Upper lobe of right lung (tissue), 1 donor: ENCODE measurements at places on chromosomes 6 and 20.

DNA sequence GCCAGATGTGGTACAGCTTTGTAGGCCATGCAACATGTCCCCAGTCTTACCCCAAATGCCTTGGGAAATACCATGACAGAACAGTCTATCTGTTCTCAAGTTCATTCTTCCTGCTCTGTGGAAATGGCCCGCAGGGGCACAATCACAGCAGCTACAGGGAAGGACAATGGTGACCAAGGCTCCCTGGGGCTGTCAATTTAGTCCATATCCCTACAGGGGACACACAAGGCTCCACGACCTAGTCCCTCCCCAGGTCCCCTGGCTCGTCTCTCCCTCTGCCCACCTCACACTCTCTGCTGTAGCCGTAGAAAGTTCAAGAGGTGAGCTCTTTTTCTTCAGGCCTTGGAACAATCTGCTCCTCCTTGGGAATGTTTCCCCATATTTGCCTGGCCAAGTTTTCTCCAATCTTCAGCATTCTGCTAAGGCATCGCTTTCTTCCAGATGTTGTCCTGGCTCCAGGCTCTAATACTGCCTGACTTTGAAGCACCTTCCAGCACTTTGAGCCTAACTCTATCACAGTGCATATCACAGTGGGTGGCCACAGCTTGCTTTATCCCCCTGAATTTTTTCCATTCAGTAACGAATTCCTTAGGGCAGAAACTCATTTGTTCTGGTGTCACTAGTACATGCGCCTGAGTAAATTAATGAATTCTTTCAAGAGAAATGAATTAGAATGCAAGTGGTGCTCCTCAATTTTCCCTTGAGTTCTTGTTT, 92.6 kb downstream of the MAP3K7 start:
- H3K4me3 ChIP-seq = no peak overlapping the region
- DNase-seq = no peak
- H3K36me3 ChIP-seq = no peaks in the 10 kb centered on the region

DNA sequence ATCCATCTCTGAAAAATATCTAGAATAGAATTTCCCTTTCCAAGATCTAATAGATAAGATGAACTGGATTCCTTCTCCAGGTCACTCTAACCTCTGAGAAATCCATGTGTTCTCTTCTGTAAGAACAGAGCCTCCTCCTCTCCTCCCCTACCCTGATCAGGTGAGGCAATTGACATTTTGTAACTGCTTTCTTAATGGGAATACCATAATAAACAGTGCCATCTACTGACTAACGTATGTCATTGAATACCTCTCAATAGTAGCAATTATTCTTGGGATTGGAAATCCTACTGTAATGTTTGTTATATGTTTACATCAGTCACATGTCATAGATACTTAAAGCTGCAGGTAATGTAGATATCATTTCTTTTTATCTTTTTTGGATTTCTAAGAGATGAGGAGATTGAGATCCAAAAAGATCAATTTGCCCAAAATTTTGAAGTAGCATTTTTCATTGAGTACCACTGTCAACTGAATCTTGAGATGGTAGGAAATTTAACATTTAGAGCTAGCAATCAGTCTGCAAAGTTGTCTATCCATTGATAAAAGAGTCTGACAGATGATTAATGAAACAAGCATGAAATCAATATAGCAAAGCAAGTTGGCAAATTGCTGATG, 365.8 kb upstream of the HSF2 start:
- no peak overlapping the region for H3K4me3 ChIP-seq
- DNase-seq = no peak
- no peaks in the 10 kb centered on the region for H3K27me3 ChIP-seq
- no peaks in the 10 kb centered on the region for H3K36me3 ChIP-seq
- no peak overlapping the region for H3K27ac ChIP-seq

- no peak for DNase-seq
- H3K27ac ChIP-seq = no peak overlapping the region
- H3K4me3 ChIP-seq = no peak overlapping the region
- no peaks in the 10 kb centered on the region for H3K4me1 ChIP-seq
Measured at GRCh38 chr20:50701041-50701963, 10.0 kb upstream of the RIPOR3 start.

GRCh38 chr20:62765432-62766070, 30.7 kb upstream of the MRGBP start:
- peaks cover 29% of the 10 kb centered on the region for H3K27me3 ChIP-seq
- H3K4me1 ChIP-seq = no peaks in the 10 kb centered on the region
- no peak overlapping the region for H3K4me3 ChIP-seq
- DNase-seq = no peak
- no peak overlapping the region for H3K27ac ChIP-seq
- H3K36me3 ChIP-seq = no peaks in the 10 kb centered on the region

DNA sequence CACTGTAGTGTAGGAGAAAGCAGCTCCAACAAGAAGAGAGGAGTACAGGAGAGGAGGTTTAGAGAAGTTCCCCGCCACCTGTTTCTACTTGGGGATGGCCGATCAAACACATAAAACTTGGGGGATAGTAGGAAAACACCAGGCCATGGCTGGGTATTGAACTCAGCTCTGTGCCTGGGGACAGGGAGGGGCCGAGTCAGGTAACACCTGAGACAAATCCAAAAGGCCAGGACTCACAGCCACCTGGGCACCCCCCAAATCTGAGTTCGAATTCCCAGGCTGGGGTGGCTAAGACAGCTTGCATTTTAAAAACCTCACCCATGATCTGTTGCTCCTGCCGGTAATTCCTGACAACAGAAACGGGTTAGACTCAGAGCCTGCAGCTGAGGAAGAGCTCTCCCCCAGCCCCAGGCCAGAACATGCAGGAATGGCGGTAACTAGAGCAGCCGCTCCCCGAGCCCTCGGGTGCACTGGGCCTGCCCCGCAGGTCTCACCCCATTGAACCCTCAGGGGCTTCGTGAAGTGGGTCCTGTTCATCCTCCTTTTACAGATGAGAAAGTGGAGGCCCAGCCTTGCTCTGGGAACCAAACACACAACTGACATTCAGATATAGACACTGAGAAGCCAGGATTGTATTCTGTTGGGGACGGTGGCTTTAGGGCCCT, 61.0 kb downstream of the TCP11 start:
- peak; percentile 35 for DNase-seq
- peaks cover 91% of the 10 kb centered on the region for H3K36me3 ChIP-seq
- H3K4me1 ChIP-seq = peaks cover 4% of the 10 kb centered on the region
- no peak overlapping the region for H3K27ac ChIP-seq

DNA sequence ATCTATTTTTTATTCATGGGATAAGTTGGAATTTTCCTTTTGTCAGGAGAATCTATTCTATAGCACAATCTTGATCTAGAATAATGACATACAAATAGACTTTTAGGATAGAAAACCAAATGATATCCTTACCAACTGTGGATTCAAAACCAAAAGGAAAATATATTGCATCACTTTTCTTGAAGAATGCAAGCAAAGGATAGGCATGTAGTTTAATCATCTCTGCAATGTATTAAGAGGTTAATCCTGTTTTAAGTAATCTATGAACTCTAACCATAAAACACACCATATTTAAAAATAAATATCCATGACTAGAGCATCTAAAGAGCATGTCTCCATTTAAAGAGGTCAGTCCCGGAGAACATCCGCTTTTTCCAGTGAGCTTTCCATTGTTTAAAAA, 106.7 kb upstream of the CNKSR3 start:
- H3K36me3 ChIP-seq = no peaks in the 10 kb centered on the region
- H3K27ac ChIP-seq = no peak overlapping the region
- no peaks in the 10 kb centered on the region for H3K4me1 ChIP-seq
- H3K27me3 ChIP-seq = no peaks in the 10 kb centered on the region
- no peak overlapping the region for H3K4me3 ChIP-seq

DNA sequence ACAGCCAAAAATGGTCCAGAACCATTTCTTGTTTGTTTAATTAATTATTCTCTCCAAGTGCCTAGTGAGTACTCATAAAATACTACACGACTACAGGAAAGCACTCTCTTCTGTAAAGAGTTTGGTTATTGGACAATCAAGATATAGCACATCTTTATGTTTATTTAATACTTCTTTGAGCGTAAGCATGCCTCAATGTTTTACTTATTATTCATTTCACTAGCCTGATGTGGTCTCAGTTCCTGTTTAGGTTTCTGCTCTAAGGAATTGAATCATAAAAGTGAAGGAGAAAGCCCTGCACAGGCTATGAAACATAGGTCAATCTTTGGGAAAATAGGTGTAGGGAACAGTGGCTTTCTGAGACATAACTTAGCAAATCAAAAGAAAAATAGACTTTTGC, 45.9 kb upstream of the AIG1 start:
- no peak overlapping the region for H3K27ac ChIP-seq
- H3K4me1 ChIP-seq = no peaks in the 10 kb centered on the region

- peak; percentile 63 for DNase-seq
- no peaks in the 10 kb centered on the region for H3K27me3 ChIP-seq
- no peaks in the 10 kb centered on the region for H3K36me3 ChIP-seq
Measured at GRCh38 chr6:108260126-108260808, 573 bp downstream of the SNX3 start.

DNA sequence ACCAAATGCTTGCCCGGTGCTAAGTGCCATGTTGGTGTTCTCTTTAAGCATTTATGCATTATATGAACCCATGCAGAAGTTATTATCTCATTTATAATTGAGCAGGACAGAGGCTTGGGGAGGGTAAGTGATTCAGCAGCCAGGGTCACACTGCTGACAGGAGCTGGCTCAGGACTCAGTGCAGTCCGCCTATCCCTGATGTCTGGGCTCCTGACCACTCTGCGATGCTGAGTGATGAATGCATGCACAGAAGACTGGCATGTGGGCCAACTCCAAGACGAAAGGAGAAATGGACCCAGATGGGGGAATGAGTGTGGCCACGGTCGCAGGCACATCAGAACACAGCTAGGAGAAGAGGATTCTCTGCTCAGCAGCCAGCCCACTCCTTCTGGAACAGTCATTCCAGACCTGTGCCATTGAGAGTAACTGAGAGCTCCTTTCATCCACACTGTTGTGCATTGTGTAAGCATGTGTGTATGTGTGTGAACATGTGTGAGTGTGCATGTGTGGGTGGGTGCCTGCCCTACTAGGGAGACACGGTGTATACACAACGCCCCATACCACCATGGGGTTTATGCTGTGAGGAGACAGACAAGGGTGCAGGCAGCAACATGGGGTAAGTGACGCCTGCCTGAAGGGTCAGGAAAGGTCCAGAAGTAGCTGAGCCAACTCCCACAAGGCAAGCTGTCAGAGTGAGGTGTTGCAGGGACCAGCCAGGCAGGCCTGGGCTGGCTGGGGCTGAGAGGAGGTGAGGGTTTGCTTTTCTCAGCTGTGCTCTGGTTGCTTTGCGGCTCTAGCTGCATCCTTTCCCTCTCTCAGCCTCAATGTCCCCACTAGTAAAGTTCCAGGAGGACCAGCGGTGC, 97.8 kb upstream of the PMEPA1 start:
- H3K4me3 ChIP-seq = no peak overlapping the region
- H3K27ac ChIP-seq = no peak overlapping the region
- peaks cover 16% of the 10 kb centered on the region for H3K4me1 ChIP-seq
- H3K36me3 ChIP-seq = no peaks in the 10 kb centered on the region
- no peak for DNase-seq

- H3K4me3 ChIP-seq = no peak overlapping the region
- H3K36me3 ChIP-seq = peaks cover 65% of the 10 kb centered on the region
- DNase-seq = no peak
- H3K27me3 ChIP-seq = no peaks in the 10 kb centered on the region
Measured at GRCh38 chr20:32439132-32439829, 81.2 kb downstream of the ASXL1 start.

- DNase-seq = peak; percentile 31
- H3K27me3 ChIP-seq = no peaks in the 10 kb centered on the region
- H3K4me3 ChIP-seq = no peak overlapping the region
- no peaks in the 10 kb centered on the region for H3K36me3 ChIP-seq
- H3K4me1 ChIP-seq = no peaks in the 10 kb centered on the region
Measured at GRCh38 chr20:38220587-38221118, 39.9 kb downstream of the KIAA1755 start.

DNA sequence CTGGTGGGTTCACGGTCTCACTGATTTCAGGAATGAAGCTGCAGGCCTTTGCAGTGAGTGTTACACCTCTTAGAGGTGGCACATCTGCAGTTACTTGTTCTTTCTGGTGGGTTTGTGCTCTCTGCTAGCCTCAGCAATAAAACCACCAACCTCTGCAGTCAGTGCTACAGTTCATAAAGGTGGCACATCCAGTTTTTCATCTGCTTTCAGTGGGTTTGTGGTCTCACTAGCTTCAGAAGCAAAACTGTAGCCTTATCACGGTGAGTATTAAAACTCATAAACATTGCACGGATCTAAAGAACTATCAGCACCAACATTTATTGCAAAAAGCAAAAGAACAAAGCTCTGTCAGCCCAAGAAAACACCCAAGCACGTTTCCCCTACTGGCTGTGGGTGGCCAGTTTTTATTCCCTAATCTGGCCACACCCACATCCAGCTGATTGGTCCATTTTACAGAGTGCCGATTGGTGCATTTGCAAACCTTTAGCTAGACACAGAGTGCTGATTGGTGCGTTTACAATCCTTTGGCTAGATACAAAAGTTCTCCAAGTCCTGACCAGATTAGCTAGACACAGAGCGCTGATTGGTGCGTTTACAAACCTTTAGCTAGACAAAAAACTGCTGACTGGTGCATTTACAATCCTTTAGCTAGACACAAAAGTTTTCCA, 3.4 kb upstream of the TMEM14C start:
- peak overlapping the region; percentile 64 for H3K4me3 ChIP-seq
- peaks cover 10% of the 10 kb centered on the region for H3K4me1 ChIP-seq
- no peak for DNase-seq
- no peaks in the 10 kb centered on the region for H3K36me3 ChIP-seq

- H3K4me3 ChIP-seq = no peak overlapping the region
- no peaks in the 10 kb centered on the region for H3K36me3 ChIP-seq
- H3K27me3 ChIP-seq = peaks cover 11% of the 10 kb centered on the region
- no peak for DNase-seq
- H3K27ac ChIP-seq = no peak overlapping the region
- H3K4me1 ChIP-seq = no peaks in the 10 kb centered on the region
Measured at GRCh38 chr6:12844284-12845223, 128.0 kb downstream of the PHACTR1 start.

DNA sequence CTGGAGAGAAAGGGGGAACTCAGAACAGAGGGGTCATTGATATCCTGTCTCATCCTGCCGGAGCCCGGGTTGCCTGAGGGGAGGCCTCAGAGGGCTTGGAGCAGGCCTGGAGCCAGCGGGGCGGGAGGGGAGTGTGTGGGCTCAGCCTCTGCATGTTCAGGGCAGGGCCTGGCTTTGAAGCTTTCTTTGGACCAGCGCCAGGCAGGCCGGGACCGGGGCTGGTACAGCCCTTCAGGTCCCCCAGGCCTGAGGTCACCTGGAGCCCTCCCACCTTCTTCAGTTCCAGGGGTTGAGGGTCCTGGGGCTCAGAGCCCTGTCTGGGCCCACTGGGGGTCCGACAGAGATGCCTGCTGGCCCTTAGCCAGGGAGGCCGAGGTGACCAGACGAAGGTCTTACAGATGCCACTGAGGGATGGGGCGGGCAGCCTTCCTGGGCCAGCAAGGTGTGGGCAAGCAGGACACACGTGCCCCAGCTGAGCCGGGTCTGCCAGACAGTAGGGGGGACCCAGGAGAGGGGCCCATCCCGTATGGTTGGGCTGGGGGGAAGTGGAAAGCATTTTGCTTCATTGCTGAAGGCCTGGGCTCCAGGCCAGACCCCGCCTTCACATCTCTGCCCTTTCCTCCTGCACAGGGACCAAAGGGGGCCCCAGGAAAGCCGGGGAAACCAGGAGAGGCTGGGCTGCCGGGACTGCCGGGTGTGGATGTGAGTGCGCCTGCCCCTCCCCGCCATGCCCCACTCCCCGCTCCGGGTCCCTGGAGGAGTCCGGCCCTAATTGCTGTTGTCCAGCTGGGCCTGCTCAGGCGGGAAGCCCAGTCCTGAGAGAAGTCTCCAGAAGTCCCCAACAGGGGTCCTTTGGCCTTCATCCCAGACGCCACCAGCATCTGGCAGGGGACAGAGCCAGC, 2.0 kb downstream of the COL9A3 start:
- DNase-seq = no peak
- no peaks in the 10 kb centered on the region for H3K36me3 ChIP-seq
- no peak overlapping the region for H3K4me3 ChIP-seq
- peaks cover 28% of the 10 kb centered on the region for H3K4me1 ChIP-seq
- peaks cover 54% of the 10 kb centered on the region for H3K27me3 ChIP-seq
